ENCODE measurements at places on chromosomes 5 and 9.

GRCh38 chr5:68369457-68370125, 154.0 kb downstream of the PIK3R1 start:
- no peak for DNase-seq

- no peak for DNase-seq
These were observed at the start of gene CTNND2 for GRCh38 chr5:11904265-11904906. Gene CTNND2 (minus strand): TSS chr5:11904446. CDS start chr5:11903853, 593 bp downstream.

DNA sequence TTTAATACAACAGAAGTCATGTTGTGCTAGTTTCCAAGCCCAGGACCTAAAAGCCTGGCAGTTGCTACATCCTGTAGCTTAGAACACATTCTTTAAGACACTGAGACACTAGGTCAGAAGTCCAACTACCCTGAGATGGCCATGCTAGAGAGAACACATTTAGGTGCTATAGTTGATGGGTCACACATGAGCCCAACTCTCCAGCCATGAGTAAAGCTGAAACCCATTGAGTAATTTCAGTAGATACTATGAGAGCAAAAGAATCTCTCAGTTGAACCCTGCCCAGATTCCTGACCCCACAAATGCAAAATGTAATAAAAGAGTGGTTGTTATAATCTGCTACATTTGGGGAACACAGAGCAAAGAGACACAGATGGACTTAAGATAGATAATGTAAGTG, 164.4 kb downstream of the SEMA5A start:
- DNase-seq, result no peak

- DNase-seq, result no peak
These were observed 69.3 kb downstream of the SH3RF2 start for GRCh38 chr5:146005723-146006122.

DNA sequence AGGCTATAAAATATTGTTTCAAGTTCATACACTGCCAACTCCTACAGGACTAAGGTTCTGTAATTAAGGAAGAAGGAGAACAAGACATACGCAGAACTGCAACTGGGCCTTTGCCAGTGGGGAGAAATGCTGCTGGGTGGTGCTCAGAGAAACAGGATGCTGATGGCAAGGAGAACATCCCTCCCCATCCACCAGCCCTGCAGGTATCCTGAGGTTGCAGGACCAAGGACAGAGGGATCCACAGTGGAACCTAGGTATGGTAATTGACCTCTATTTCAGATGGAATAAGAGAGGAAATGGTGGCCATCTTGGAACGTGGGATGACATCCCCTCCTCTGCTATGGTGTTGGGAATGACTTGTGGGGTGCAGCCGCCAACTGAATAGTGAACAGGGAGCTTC, 206.3 kb upstream of the S1PR3 start:
- no peak for DNase-seq

DNA sequence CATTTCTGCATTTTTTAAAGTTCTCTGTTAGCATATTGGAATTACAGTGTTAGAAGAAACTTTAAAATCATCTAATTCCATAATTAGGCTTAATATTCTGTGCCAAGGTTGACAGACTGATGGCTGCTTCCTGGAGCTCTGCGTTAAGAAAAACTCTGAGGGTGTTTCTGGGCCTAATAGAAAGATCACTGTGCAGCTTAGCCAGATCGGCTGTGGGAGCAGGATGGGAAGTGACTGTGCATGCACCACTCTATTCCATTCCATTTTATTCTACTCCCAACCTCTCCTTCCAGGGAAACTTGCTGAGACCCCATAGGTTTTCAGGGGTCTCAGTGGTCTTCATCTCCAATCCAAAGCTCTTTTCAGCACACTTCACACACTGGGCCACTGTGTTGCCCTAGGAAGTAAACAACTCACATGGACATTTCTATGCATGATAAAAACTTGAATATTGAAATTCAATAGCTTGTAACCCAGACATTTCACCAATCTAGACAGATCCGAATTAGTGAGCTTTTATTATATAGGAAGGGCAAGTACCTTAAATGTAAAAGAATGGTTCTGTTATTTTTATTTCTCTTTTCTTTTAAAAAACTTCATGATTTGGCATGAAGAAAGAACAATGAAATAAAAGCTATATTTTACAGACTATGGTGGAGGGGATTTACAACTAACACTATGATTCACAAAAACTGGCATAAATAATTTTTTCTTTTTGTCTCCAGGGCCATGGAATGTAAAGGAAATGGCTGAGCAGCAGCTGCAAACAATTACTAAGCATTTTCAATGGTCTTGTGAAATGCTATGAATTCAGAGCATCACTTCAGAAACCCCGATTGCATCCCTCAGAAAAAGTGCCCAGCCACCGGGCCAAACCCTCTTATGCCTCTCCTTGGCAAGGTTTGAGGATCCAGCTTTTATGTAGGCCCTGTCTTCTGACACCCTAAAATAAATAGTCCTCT, 51.4 kb upstream of the DAB2 start:
- no peak for DNase-seq

DNA sequence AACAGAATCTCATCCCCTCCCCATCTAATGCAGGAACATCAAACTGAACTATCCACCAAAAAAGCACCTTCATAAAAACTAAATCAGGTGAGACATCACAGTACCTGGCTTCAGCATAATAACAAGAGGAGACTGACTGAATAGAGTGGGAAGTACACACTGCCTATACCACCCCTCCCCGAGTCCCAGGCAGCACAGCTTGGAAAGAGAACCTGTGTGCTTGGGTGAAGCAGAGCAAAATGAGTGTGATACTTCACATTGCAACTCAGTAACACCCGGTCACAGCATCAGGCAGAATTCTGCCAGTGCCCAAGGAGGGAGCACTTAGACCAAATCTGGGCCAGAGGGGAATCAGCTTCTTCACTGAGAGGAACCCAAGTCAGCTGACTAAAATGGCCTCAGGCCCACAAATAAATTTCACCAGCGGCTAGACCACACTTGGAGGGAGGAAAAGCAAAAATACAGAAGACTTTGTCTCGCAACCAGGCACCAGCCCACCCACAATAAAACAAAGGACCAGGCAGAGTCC, 69.3 kb upstream of the OR2K2 start:
- no peak for DNase-seq

DNA sequence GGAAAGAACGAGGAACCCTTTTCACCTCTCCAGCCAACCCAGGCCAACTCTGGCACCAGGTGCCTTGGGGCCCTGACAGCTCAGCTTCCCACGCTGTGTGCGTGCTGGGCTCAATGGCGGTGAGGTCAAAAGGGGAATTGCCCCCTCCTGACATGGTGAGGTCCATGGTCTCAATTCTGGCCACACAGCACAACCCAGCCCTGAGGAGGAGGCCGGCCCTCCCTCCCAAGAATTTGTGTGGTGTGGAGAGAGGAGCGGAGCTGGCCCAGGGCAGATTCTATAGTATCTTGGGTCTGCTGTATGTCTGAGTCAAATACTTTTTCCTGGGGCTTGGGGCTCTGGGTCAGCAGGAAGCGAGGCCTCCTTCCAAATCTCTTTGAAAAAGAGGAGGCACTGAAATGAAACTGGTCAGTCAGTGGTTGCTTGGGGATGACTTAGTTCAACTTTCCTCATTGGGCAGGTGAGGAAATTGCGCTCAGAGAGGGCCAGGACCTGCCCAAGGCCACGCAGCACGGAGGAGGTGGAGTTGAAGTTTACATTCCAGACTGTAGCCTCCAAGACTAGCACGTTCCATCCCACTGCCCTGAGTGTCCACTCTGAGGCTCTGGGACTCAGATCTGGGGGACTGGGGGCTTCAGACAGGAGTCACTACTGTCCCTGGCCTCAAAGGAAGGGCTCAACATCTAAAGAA, 15.6 kb downstream of the COL27A1 start:
- no peak for DNase-seq

DNA sequence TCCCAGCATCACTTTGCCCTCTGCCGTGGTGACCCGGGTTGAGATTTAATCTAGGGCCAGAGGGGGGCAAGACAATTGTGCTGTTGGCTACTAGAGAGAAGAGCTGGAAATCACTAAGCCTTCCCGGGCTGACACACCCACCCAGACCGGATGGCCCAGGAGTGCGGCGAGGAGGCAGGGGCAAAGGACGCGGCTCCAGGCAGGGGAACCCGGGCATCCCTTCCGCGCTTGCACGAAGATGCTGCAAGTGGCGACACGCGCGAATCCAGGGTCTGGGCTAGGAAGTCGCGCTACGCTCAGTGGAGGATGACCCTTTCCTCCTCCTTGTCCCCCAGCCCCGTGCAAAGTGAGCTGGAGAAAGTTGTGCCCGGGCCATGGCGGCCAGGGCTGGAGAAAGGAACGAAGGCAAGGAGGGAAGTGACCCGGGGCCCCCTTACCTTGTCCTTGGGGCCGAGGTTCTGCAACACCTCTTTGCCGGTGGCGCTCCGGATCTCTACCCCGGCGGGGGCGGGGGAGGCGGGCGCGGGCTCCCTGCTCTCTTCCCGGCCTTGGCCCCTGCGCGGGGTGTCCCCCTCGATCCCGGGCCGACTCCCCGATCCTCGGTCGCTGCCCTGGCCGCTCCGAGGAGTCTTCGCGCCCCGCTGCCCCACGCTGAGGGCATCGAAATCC, 693 bp downstream of the DPYSL3 start:
- no peak for DNase-seq

DNA sequence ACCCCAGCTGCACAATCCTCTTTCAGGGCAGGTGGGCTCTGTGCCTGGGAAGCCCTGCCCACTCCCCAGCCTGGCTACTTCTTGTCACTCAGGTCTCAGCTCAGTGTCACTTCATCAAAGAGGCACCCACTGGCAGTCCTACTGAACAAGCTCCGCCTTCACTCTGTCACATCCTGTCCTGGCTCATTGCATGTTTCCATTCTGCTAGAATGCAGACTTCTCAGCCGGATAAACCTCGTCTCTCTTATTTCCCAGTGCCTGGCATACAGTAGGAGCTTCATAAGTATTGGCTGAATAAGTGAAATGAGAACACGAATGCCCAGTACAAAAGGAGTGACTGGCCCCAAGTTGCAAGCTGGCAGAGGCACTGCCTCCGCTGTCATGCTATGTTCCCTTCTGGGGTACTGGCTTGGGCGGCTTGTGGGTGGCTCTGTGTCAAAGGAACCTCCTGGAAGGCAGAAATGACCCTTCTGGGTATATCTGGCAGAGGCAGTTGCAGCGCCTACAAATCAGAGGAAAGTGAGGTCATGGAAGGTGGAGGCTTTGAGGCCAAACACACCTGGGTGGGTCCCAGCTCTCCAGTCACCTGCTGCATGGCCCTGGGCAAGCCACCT, 98.3 kb upstream of the PHYKPL start:
- no peak for DNase-seq

DNA sequence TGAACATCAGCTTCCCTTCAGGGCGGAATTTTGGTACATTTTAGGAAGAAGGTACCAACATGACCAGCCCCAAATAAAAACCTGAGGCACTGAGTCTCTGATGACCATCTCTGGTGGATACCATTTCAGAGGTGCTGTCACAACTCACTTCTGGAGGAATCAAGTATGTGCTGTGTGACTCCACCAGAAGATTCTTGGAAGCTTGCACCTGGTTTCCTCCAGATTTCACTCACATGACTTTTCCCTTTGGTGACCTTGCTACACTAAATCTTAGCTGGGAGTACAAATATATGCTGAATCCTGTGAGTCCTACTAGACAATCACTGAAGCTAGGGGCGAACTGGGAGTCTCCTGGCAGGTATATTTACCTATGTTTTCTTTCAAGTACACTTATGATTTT, 28.5 kb downstream of the ECPAS start:
- DNase-seq, result no peak

DNA sequence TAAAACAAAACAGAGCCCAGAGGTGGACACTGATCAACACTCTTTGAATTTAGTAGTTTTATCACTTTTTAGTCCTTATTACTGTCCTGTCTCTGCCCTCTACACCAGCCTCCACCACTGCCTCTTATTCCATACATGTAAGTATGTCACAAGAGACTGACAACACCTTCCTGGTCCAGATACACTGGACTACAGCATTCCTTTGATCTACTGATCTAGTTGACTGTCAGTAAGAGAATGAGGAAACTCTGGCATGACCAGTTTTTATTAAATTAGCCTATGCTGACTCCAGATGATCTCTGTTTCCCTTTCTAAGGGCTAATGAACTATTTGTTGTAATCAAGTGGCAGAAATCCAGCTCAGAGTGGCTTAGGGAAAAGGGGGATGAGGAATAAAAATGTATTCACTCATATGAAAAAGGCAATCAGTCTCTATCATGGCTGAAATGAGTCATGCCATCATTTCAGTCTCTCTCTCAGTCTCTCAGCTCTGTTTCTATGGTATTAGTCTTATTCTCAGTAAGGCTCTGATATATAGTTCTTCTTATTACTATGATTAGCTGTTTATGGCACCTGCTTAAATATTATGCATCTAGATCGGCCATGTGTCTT, 5.5 kb downstream of the ARHGEF37 start:
- no peak for DNase-seq

DNA sequence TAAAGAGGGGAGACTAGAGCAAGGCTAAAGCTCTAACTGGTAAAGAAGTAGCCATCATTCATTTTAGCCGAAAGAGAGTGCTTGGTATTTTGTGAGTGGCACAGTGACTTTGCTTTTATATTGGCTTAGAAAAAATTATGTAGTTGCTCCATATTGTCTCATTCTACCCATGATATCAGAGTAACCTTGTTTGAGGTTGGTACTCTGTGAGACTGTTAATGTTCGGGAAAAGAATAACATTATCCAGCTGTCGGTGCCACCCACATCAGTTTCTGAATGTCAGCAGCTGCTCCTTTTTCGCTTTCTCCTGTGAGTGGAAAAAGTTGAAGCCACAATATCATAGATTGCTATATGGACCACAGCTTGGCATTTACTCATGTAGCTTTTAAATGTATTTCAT, 376.4 kb upstream of the KCNN2 start:
- no peak for DNase-seq

GRCh38 chr9:70081120-70081495, 37.5 kb downstream of the MAMDC2 start:
- no peak for DNase-seq

- DNase-seq, result no peak
These were observed 159.9 kb downstream of the TMEM38B start for GRCh38 chr9:105854026-105854782.

DNA sequence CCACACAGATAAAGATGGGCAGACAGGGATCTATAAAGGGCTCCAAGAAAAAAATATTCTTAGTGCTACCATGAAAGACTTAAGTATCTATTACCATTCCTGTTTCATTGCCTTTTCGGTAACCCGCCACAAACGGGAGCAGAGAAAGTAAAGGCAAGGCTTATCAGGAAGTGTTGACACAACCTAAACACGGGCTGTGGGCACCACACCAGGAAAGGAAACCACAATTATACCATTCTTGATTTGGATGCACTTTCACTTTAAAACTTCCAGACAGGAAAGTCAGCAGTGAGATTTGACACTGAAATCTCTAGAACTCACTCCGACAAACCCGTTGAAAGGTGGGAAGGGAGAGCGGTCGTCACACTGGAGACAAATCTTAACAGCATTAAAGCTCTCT, 6.5 kb downstream of the TLE1 start:
- DNase-seq, result no peak

All from activated CD4-positive, CD25-positive, alpha-beta regulatory T cell treated with anti-CD3 and anti-CD28 coated beads, Interleukin-2, amount 50 U/mL, for 72 hours (primary cell).